ENCODE measurements at places on chromosomes 5 and 9. TPM values are rescaled to one million over a fixed set of nuclear protein-coding genes. Genes with fewer than 3 reads are reported as not detected.

Gene ZSWIM6
- total RNA-seq, result 5.4 TPM

Gene PNPLA7
- total RNA-seq, result 0.54 TPM

Gene SIT1
- total RNA-seq, result not detected

Gene DOLK
- 39.9 TPM for total RNA-seq

Gene ANKRD20A1
- 0.51 TPM for total RNA-seq

Gene OR1N1
- total RNA-seq, result not detected

Gene BSPRY
- total RNA-seq, result 0.06 TPM

Gene ZNG1F
- 17.8 TPM for total RNA-seq

Gene CLINT1
- total RNA-seq, result 63.0 TPM

Gene CER1
- not detected for total RNA-seq

Gene CCL28
- 0.03 TPM for total RNA-seq

Gene TMEM215
- total RNA-seq, result not detected

Gene STPG3
- total RNA-seq, result not detected

Gene NTRK2
- total RNA-seq, result not detected

Gene IFNE
- total RNA-seq, result 1.1 TPM

Gene SNCAIP
- total RNA-seq, result not detected
